ENCODE measurements at places on chromosomes 3 and 15.

GRCh38 chr15:43406189-43406588 lies 35.3 kb downstream of the TUBGCP4 start:
- DNase-seq = no peak

DNA sequence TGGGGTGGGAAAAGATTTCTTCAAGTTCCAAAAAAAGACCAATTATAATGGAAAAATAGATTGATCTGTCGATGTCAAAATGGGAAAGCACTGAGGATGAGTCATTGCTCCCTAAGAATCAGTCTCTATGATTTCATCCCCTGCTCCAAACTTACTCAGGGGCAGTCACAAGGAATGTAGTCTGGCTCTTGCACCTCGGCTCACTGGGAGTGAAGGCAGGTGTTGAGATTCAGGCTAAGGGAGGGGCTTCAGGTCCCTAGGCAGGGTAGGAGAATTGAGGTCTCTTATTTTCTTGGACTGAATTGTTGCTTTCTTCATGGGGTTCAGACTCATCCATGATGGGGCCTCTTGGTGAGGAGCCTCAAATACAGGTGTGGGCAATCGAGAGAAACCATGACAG lies 14.2 kb downstream of the ESYT3 start:
- no peak for DNase-seq

DNA sequence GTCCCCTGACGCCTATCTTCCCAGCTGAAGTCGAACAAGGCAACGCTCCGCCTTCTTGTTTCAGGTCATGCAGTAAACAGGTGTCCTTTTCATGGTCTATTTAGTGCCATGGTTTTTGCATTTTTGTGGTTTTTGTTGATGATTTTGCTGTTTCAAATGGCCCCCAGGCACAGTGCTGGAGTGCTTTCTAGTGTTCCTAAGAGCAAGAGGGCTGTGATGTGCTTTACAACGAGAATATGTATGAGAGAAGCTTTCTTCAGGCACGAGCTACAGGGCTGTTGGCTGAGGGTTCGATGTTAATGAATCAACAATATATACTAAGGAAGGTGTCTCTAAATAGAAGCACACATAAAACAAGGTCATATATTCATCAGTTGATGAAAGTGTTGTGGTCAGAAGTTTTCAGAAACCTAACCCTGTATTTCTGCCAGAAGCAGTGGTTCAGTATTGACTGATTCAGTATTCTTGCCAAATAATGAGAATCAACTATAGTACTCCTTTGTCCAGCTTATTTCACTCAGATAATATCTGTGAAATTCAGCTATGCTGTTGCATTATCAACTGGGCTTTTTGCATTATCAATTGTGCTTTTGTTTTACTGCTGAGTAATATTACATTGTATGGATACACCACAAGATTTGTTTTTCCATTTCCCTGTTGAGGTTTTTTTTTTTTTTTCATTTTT lies 18.5 kb downstream of the LIMD1 start:
- DNase-seq = no peak

DNA sequence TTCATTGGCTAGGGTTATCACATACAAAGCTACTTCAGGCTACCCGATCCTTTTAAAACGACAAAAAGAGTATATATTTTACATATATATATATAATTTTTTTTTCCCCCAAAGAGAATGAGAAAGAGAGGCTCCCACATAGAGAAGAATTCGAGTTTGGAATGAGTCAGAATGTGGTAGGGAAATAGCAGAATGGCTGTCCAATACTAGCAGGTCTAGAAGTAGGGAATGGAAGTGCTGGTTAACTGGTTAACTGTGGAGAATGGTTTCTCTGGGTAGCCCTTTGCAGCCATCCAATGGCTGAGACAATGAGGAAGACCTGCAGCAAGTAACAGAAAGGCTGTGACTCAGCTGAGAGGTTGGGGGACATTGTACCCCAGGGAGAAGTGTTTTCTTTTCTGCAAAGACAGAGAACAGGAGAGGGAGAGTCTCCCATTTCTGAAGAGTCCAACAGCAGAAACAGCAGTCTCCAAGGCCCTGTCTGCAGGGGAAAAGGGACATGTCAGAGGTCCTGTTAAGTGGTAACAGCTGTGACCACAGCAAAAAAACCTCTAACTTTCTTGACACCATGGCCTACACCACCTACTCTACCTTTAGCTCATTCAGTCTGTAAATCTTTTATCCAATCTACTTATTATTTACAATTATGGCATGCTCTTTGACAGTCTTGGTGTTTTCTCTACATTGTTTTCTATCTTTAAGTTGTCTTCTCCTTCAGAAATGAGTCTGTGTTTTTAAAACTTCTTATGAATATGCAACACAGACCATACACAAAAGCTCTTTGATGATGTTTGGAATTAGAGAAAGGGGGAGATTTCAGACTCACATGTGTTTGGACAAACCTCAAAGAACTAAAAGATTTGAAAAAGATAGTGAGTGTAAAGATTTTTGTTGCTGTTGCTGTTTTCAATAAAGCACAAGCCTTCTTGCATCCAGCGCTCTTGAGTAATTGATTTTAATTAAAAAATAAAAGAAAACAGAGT lies 116.1 kb upstream of the SLC7A14 start:
- no peak for DNase-seq

DNA sequence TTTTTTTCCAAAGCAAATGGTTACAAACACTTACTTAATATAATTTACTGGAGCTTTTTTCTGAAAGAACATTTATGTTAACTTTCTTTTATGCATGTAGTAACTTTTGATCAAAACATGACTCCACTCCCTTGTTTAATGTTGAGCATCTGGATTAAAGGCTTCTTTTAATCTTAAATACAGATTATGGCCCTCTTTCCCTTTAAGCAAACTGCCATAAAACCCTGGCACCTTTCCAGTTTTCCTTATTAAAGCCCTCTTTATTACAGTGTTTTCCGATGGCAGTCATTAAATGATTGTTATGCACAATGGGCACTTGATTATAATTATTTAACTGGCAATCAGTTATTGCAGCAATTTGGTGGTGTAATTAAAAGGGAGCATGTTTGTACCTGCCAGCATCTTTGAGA lies 167.0 kb downstream of the VGLL4 start:
- DNase-seq = no peak

GRCh38 chr3:81643721-81644120 lies 117.7 kb downstream of the GBE1 start:
- no peak for DNase-seq

GRCh38 chr3:28860307-28860706 lies 420.6 kb upstream of the RBMS3 start:
- DNase-seq = no peak

GRCh38 chr15:65893060-65893459 lies 23.8 kb downstream of the RAB11A start:
- DNase-seq = no peak

DNA sequence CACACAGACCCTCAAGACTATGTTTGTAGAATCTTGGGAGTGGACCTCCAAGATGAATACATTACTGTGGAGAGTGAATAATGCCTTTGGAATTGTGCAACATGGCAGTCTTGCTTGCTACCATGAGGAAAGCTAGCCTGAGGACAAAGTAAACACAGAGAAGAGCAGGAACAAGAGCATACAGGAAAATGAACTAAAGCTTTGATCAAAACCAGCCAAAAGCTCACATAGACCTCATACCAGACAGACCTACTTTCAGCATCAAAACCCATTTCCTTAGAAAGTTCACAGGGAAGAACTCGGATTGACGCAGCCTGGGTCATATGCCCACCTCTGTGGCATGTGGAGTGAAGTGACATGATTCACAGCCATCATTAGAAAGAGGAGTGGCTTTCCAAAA lies 3.3 kb upstream of the RAB8B start:
- DNase-seq = no peak

GRCh38 chr3:164332831-164333802 lies 745.2 kb downstream of the SI start:
- DNase-seq = no peak

DNA sequence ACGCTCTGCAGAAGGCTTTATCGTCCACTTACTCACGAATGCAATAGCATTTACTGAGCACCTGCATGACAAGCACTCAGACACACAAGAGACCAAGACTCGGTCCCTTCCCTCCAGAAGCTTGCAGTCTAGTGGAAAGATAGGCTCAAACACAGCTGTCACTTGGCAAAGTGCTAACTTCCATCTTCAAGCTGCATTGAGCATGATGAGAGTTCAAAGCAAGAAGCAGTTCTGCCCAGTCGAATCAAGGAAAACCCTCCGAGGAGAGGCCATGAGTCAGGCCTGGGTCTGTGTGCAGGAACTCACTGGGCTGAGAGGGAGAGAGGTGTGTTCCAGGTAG lies 51.5 kb downstream of the C3orf20 start:
- DNase-seq = no peak

DNA sequence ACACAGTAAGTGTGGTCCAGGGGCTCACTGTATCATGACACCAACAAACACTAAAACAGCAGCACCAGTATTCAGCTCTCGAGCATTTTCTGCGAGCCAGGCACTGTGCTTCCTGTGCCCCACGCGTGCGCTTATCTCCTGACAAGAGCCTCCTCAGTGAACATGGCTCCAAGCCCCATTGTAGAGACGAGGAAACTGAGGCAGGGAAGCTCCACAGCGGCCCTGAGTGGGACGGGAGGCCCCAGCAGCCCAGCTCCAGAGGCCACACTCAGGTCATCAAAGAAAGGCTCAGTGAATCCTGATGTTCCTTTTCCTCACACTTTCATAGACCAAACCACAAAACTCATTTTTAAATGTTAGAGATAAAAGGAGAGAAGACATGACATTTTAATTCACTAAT lies 113.1 kb downstream of the TPRA1 start:
- DNase-seq = no peak

DNA sequence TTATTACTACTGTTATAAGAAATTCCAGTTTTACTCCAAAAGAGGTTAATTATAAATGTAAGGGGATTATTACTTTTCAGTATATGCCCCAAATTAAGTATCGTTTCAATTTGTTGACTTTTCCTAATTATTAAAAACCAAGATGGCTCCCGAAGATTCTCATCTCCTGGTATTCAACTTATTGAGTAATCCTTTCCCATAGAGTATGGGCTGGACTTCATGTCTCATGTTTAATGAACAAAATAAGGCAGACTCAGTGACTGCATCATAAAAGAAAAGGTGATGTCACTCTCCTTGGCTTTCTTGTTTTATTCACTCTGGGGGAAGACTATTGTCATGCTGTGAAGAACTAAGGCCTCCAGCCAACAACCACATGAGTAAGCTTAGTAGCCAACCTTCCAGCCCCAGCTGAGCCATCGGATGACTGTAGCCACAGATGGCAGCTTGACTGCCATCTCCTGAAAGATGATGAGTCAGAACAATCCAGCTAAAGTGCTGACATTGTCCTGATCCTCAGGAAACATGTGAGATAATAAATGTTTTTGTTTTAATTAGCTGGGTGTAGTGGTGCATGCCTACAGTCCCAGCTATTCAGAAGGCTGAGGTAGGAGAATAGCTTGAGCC lies 17.3 kb downstream of the IGF2BP2 start:
- DNase-seq = no peak

DNA sequence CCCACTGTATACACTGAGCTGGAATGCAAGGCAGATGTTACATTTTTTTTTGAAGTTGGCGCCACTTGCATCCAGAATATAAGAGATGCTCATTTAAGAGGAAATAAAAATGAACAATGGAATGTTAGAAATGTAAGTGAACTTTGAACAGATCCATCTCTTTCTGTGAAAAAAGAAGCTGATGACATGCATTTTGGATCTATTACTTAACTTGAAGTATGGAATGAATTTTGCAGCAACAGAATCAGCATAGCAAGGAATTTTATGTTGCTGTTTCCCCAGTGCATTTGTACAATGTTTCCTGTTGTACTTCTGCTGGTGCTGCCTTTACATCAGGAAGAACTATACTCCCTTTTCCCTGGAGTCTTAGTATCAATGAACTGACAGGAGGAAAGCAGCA lies 178.2 kb downstream of the LSAMP start:
- DNase-seq = no peak

- no peak for DNase-seq
Observed at GRCh38 chr3:193843474-193844301, 250.7 kb downstream of the OPA1 start.

DNA sequence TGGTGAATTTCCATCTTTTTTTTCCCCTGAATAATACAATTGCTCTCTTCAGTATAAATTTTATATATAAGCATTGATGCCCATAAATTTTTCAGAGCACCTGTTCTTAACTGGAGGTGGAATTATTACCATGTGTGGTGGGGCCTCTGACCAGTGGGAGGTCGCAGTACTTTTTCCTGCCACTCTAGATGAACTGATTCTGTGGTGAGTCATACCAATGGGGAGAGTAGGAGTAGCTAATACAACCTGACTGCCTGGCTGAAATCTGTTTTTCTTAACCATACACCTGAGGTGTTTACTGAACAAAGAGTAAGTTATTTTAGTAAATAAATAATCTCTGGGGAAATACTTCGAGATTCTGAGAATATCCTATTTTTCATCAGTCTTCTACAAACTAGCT lies 67.2 kb downstream of the UNC13C start:
- no peak for DNase-seq

GRCh38 chr3:8421711-8422110 lies 79.9 kb upstream of the LMCD1 start:
- DNase-seq = no peak

DNA sequence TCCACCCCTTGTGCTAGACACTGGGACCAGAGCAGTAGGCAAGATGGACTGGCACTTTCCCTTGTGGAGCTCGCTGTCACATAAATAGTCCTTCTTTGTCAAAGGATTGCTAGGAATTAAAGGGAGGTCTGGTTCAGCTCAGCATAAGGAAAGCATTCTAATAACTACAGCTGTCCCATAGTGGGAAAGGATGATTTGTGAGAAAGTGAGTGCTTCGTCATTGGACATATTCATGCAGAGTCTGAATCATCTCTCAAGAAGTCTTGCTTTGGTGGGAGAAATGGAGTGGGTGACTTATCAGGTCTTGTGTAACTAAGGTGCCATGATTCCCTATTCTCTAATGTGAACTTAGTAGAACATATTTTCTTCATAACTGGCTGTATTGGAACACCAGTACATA lies 14.7 kb downstream of the PPARG start:
- no peak for DNase-seq

- no peak for DNase-seq
Observed at GRCh38 chr3:144809380-144809779, 837.8 kb downstream of the DIPK2A start.

DNA sequence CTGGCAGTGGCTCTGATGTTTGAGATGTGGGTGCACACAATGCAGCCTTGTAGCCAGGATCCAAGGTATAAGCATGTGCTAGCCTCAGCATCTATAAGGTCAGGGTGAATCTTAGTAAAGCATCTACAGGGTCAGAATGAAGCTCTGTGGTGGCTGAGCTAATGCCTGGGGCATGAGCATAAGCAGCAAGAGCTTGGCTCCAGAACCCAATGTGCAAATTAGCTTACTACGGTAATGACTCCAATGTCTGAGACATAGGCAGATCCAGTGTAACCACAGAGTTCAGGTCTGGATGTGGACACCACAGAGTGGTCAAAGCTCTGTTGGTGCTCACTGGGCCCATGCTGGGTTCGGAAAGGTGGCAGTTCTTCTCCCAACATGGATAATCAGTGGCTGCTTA lies 304.5 kb upstream of the NECTIN3 start:
- no peak for DNase-seq

DNA sequence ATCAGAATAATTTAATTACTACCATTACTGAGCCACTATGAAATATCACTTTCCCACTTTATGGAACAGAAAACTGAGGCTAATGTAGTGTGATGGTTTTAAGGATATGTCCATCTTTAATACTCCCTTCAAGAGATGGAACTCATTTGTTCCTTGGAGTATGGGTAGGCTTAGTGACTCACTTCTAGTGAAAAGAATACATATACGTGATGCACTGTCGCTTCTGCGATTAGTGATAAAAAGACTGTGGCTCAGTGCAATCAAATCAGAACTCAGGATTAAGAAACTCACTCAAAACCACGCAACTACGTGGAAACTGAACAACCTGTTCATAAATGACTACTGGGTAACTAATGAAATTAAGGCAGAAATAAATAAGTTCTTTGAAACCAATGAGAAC lies 216.6 kb downstream of the SUCLG2 start:
- no peak for DNase-seq

Measured in activated naive CD4-positive, alpha-beta T cell (primary cell).